ENCODE measurements at places on chromosomes 4 and X.

DNA sequence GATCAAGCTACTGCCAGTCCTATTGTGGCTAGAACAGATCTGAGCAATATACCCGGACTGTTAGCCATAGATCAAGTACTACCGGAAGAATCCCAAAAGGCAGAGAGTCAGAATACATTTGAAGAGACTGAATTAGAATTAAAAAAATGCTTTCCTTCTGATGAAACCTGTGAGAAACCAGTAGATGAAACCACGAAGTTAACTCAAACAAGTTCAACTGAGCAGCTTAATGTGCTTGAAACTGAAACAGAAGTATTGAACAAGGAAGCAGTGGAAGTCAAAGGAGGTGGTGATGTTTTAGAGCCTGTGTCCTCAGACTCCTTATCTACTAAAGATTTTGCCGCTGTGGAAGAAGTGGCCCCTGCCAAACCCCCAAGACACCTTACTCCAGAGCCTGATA, 46.8 kb downstream of the WDR44 start:
- peaks cover 3% of the 10 kb centered on the region for H3K36me3 ChIP-seq
- H3K27me3 ChIP-seq, result no peaks in the 10 kb centered on the region
- H3K27ac ChIP-seq, result no peak overlapping the region
- no peak for DNase-seq
- H3K4me1 ChIP-seq, result no peaks in the 10 kb centered on the region

- H3K4me1 ChIP-seq, result no peaks in the 10 kb centered on the region
- H3K36me3 ChIP-seq, result no peaks in the 10 kb centered on the region
- no peak overlapping the region for H3K27ac ChIP-seq
- peak; percentile 75 for DNase-seq
- H3K27me3 ChIP-seq, result no peaks in the 10 kb centered on the region
Measured at GRCh38 chr4:36351082-36351666, 69.8 kb downstream of the DTHD1 start.

DNA sequence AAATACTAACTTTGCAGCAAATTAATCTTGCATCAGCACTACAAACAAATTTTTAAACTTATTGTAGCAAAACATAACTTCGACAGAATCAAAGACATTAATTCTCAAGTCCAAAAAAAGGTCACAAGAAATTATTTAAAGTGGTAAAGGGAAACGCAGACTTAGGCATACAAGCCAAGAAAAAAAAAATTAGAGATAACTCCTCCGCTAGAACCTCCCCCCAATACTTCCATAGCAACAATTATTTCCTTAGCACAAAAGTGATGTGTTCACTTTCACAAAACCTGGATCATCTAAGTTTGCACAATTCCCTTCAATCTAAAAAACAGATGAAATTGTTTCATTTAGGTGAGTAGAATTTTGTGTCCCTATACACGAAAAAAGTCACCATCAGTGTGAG, 1.1 kb downstream of the LRBA start:
- H3K27me3 ChIP-seq, result no peaks in the 10 kb centered on the region
- no peaks in the 10 kb centered on the region for H3K4me1 ChIP-seq

GRCh38 chr4:4472344-4472958, 69.4 kb downstream of the STX18 start:
- peaks cover 3% of the 10 kb centered on the region for H3K4me1 ChIP-seq
- DNase-seq, result no peak
- H3K36me3 ChIP-seq, result peaks cover 2% of the 10 kb centered on the region

DNA sequence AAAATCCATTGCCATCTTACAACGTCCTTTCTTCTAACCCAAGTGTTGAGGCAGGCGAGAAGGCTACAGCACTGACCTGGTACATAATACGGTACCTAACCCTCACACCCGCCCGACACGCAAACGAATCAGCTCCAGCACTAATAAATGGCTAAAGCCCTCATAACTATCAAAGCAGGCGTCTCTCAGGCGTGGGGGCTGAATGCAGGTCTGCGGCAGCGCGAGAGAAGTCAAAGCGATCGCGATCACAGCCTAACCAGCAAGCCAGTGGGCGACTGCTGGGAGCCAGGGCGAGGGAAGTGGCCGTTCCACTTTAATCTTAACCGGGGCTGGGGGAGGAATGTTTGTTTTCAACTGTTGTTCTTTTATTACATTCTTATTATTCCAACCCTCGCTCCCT, 1.5 kb downstream of the CDX4 start:
- peaks cover 15% of the 10 kb centered on the region for H3K27me3 ChIP-seq
- no peak for DNase-seq
- H3K36me3 ChIP-seq, result no peaks in the 10 kb centered on the region
- H3K4me3 ChIP-seq, result no peak overlapping the region
- H3K4me1 ChIP-seq, result no peaks in the 10 kb centered on the region

All from trophoblast cell (in vitro differentiated cells and primary cell).